ENCODE measurements at places on chromosomes 16 and 17. TPM values are rescaled to one million over a fixed set of nuclear protein-coding genes. Genes with fewer than 3 reads are reported as not detected.
A peak's percentile ranks its signal among the peaks of the same experiment; 100 is the strongest.

Gene MYO1D
- 35.8 TPM for total RNA-seq

Gene ADAP2
- total RNA-seq = 3.4 TPM

Gene AOC3
- 0.26 TPM for total RNA-seq

Gene MPP2
- total RNA-seq = 0.26 TPM

Gene GAS2L2
- under 0.01 TPM for total RNA-seq

Gene PIGQ
- total RNA-seq = 17.2 TPM

Gene CCL13
- total RNA-seq = not detected

Gene TBC1D3G
- not detected for total RNA-seq

Gene MT4
- total RNA-seq = not detected

Gene GPR179
- total RNA-seq = under 0.01 TPM

DNA sequence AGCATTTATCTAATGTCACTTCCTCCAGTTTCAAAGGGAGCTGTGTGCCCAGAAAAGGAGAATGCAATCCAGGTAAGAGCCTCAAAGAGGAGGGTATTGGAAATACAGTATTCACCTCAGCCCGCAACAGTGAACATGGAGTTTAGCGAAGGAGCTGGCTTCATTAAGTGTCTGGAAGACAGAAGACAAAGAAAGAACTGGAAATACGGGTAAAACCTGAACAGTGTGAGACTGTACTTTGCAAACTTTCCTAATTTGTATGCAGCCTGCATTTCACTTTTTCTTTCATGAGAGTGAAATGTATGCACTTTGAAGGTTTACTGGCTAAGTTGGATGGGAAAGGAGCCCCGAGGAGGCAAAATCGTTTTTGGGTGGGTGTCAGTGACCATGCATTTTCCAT, 478.4 kb downstream of the HS3ST3B1 start:
- DNase-seq = peak; percentile 64

DNA sequence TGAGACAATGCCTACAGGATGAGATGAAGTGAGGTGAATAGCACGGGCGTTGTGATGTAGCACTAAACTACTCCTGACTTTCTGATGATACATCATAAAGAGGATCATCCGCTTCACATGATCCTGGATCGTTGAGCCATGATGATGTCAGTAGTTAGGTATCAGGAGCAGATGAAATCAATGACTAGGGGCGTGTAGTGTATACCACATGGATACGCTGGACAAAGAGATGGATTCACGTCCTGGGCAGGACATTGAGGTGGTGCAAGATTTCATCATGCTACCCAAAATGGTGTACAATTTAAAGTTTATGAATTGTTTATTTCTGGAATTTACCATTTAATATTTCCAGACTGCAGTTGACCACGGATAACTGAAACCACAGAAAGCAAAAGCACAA, 156.6 kb downstream of the ANKFN1 start:
- no peak for DNase-seq

- peak; percentile 69 for DNase-seq
Measured at GRCh38 chr16:65117811-65118448, 3.9 kb downstream of the CDH11 start.

GRCh38 chr17:80045703-80046102, 9.3 kb downstream of the CCDC40 start:
- DNase-seq = no peak

GRCh38 chr17:61000911-61001310, 323.3 kb downstream of the BCAS3 start:
- DNase-seq = no peak

DNA sequence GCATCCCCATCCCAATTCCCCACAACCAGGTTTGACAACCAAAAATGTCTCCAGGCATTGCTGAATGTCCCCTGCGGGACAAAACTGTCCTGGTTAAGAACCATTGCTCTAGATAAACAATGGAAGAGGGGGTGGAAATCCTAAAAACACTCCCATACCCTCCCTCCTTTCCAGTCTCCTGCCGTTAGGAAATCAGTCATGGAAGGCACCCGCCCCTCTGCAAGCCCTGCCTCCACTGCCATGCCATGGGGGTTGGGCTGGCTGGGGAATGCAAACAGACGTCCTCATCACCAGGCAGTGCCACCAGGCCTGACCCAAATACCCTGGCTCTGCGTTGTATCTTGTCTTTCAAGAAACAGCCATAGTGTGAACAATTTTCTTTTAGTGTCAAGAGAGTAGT, 57.5 kb downstream of the CYTH1 start:
- DNase-seq = no peak

DNA sequence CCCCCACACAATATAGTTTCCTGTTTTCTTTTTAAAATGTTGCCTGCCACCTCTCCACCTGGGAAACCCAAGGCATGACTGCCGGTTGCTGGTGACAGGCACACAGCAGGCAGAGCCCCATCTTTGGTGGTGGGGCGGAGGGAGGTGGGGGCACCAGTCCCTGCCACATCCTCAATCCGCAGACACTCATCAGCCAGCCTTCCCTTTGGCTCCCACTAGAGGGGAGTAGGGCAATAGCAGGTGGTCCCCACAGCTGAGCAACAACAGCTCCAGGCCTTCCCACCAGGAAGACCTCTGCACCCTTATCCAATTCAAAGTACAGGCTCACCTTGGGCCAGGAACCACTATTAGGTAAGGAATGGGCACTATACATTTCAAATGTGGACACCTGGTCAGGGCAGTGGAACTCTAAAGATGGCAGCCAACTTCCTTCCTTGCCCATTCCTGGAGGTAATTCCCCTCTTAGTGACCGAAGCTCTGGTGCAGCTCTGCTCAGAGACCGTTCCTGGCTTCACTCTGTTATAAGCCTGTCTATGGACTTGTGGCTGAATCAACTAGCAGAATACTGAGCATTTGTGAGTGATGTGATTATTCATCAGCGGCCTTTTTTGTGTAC, 13.9 kb downstream of the RECQL5 start:
- DNase-seq = peak; percentile 31

- no peak for DNase-seq
Measured at GRCh38 chr17:48883171-48883570, 9.4 kb upstream of the ATP5MC1 start.

- no peak for DNase-seq
Measured at GRCh38 chr17:8572764-8573163, 57.8 kb downstream of the MYH10 start.

DNA sequence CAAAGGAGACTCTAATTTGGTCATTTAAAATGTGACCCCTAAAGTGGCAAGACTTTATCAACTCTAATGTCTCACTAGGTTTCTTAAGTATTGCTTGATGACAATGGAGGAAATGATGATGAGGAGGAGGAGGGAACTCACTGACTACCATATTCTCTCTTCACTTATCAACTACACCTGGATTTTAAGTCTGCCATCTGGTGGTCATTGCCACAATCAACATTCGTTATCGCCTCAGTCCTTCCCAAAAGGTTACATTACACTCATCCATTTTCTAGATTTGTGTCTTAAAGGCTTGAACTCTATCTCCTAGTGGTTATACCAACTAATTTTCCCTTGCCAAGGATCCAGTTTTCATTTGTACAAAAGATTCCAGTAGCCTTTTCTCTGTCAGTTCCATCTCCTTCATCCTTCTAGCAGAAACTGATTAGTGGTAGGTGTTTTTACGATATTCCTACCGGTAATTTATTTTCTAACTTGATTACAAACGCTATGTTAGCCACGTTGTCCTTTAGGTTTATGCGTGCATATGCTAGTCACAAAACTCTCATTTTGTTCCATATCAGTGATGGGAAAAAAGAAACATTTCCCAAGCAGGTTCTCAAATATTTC, 114.6 kb upstream of the NOG start:
- peak; percentile 41 for DNase-seq

DNA sequence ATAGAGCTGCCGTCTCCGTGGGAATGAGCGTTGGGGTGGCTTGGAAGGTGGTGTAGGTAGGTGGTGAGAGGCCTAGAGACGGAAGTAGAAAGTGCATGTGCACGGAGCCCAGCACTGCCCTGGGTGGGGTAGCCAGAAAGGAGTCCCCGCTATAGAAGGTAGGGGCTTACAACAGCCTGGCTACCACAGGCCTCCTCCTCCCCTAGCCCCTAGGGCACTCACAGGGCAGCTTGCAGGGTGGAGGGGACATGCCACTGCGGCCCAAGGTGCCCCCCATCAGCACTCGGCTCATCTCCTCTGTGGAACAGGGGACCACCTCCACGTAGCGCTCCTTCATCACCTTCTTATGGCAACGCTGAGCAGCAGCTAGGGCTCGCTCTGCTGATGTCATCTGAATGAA, 5.0 kb downstream of the ESRP2 start:
- no peak for DNase-seq

DNA sequence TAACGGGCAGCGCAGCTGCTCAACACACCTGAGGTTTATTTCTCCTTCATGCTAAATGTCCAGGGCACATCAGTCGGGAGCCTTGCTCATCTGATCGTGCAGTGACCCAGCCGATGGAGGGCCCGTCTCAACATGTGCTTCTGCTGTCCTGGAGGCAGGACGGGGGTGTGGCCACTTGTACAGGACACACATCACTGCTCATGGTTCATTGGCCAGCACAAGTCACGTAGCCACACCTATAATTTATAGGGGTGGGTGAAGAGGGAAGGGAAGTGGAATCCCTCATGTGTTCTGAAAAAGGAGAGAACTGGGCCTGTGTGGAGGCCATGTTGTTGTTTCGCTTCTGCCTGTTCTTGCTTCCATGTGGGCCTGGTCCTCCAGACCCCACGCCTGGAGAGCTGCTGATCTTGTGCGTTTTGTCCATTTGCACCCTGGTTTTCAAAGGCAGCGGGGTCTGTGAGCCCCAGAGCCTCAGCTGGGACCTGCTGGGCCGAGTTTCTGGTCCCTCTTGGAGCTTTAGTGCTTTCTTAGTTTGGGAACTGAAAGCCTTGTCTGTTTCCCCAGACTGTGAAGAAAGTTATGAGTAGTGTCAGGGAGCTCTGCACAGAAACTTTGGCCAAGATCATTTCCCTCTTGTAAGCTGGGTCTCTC, 60.5 kb downstream of the CMIP start:
- DNase-seq = peak; percentile 87

DNA sequence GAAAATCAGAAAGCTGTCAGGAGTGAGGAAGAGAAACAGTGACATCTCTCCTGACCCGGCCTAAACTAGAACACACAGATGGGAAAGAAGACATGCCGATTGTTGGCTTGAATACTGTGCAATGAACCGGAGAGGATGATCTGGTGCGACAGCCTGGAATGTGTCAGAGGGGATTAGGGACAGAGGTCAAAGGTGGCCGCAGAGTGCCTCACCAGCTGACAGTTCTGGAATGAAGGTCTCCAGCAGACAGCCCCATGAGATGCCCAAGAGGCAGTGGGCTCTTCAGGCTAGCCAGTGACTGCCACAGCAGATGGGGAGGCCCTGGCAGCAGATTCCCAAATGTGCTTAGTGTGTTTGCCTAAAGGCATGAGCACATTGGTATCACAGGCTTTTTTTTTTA, 623.2 kb downstream of the CDH8 start:
- no peak for DNase-seq

- no peak for DNase-seq
Measured at GRCh38 chr17:73301369-73301768, 10.4 kb downstream of the CDC42EP4 start.

Data from bronchial epithelial cell (primary cell).